ENCODE measurements at places on chromosomes 2 and 18.
A peak's percentile ranks its signal among the peaks of the same experiment; 100 is the strongest.

GRCh38 chr2:169041594-169041993 lies 10.5 kb upstream of the ABCB11 start:
- no peak for DNase-seq

DNA sequence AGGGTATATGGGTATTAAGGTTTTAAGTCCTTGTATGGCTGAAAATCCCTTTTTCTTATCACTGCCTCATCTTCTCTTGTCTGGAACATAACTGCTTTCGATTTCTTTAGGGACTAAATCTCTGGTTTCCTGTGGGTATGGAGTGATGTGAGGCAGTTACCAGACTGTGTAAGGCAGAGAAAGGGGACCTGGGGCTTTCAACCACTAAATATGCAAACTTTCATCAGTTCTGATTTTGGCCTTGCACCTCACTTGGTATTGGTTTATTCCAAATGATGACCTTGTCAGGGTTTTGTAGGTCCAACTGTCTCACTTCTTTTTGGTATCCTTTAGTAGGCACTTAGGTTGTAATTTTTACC lies 9.3 kb downstream of the MAP4K4 start:
- no peak for DNase-seq

GRCh38 chr2:56030062-56030461 lies 106.5 kb upstream of the EFEMP1 start:
- DNase-seq, result no peak

DNA sequence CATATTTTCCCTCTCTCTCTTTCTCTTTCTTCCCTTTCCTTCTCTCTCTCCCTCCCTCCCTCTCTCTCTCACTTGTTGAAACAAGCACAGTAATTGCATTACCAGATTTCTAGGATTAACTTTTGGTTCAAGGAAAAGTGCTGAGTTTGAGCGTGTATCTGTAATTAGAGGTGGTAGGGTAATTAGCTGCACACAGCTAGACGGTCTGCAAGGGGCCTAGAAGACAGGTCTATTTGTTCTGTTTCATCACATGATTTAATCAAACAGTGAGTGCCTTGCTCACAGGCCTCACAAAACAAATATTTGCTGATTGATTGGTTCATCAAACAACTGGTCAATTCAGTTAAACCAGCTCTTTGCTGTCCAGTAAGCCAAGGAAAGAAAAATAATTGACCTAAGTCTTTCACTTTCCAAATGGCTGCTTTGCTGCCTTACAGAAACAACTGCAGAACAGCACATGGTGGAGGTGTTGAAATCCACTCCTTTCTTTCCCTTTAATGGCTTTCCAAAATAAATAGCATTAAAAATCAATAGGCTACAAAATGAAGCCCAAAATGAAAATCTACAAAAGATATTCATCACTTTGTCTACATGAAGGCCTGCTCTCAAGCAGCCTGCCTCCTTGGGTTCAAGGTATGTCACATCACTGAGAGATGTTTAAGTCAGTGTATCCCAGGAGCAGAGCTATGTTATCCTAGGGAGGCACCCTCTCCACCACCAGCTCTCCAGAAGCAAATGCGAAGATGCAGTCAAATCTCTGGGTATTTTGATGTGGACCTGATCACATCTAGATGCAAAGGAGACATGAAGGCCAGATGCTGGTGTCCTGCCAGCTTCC lies 264.4 kb upstream of the SIX2 start:
- DNase-seq, result no peak

- DNase-seq, result no peak
Observed at GRCh38 chr2:159677654-159678053, 34.7 kb upstream of the MARCHF7 start.

GRCh38 chr18:10094655-10095054 lies 180.8 kb downstream of the VAPA start:
- no peak for DNase-seq

DNA sequence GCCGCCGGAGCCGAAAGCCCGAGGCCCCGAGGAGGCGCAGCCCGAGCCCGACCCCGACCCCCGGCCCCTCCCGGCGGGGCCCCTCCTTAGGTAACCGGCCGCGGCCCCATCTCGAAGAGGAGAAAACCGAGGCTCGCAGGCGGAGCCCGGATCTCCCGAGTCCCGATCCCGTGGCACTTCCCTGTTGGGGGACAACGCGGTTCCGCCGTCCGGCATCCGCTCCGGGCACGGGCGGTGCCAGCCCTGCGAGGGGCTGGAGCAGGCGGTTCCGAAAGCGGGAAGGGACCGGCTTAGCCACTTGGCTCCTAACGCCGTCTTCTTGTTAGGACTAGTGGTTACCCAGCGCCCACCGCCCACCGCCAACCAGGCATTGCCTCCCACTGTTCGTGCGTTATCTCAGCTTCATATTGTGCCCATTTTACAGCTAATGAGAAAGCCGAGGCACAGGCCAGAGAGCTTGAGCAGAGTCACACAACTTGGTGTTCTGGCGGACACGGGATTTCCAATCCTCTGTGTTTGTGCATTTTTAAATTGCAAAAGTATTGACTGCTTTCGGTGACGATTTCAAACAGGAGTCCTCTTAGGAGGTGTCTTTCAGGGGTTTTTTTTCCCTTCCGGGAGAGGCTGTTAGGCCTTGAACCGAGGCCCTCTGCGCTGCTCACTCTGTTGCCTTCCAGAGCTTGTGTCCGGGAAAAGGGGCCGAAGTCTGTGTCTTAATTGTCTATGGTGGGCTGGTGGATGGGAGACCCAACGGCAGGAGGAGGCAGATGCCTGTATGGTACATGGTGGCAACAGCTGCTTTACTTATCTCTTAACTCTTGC lies 562 bp downstream of the CENPA start:
- peak; percentile 53 for DNase-seq

- no peak for DNase-seq
Observed at GRCh38 chr2:223774193-223774592, 63.2 kb downstream of the AP1S3 start.

- no peak for DNase-seq
Observed at GRCh38 chr2:40783704-40784103, 331.8 kb upstream of the SLC8A1 start.

DNA sequence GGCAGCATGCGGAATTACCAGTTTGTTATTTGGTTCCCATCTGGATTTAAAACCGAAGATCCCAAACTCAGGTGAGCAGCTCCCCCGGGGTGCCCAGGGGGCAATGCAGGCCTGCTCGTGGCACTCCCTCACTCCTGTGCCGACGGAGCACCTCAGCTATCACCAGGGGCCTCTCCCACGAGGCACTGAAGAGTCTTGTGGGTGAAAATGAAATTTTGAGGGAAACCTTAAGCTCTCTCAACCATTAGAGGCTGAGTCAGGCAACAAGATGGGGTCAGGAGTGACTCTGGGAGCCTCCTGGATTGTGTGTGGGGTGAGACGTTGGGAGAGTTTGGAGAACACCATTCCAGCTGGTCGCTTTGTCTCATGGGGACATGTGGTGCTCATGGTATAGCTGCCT lies 189.0 kb downstream of the PRKCE start:
- no peak for DNase-seq

DNA sequence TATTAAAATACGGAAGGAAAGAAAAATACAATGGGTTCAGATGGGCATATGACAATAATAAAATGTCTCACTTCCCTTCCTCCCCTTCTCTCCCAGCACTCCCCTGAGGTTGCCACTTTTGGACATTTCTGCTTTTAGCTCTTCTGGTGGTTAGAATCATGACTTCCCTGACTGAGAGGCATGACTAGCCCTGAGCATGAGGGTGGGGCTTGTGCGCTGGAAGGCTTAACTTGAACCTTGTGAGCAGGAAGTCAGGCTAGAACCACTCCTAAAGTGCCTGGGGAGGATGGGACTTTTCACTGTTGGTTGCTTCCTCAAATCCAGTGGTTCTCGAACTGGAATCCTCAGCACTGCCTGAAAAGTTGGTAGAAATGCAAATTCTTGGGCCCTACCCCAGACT lies 19.7 kb upstream of the ARHGAP25 start:
- DNase-seq, result peak; percentile 62

DNA sequence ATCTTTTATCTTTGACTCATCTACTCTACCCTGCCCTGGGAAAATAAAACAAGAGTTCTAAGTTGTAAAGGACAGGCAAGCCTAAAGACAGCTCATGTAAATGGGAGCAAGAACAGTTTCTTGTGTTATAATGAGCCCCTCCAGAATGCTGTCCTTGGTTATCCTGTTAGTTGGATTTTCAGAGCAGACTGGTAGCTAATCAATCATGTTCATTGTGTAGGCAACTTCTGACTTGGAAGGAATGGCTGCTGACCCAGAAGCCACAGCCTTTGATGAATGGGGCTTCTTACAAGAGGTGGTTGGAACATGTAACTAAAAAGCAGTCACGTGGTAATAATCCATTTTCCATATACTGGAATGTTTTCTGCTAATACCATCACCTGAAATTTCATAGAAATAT lies 254.2 kb downstream of the AGPS start:
- DNase-seq, result no peak

DNA sequence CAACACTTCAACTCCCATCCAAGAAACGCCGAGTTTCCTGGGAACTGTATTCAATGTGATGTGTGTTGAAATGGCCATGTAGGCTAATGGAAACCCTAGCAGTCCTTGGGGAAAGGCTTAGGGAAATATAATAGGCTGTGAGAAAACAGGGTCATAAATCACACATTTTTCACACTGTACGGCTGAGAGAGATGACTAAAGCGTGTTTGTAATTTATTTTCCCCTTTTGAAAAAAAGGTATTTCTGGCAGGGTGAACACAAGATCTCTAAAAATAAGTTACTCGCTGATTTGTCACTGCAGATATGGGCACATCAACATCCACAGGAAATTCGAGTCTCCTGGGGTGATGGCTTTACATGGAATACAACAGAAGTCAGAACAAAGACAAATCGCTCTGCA lies 109.6 kb upstream of the ST6GAL2 start:
- DNase-seq, result no peak

DNA sequence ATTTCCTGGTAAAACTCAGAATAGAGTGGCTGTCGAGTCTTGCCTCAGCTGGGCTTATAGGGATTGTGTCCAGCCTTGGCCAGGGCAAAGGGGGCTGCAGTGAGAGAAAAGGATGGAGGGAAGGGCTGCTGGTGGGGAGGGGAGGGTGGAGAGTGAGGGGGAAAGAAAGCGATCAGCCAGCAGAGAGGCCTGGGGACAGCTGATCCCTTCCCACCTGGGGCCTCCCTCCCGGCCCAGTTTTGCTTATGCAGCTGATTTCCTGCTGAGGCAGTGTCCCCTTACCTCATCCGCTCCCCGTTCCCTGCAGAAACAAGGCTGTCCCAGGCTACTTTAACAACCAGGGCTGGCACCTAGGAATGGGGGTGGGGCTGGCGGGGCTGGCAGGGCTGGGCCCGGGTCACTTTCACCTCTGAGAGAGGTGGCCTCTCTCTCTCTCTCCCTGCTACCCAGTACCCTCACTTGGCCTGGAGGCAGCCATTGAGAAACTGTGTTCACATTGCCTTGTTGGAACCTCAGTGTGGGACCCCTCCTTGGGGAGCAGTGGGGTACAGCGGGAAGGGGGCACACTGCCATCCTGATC lies 12.2 kb upstream of the GMPPA start:
- DNase-seq, result peak; percentile 66

GRCh38 chr2:28408764-28409599 lies 16.3 kb downstream of the FOSL2 start:
- DNase-seq, result no peak

DNA sequence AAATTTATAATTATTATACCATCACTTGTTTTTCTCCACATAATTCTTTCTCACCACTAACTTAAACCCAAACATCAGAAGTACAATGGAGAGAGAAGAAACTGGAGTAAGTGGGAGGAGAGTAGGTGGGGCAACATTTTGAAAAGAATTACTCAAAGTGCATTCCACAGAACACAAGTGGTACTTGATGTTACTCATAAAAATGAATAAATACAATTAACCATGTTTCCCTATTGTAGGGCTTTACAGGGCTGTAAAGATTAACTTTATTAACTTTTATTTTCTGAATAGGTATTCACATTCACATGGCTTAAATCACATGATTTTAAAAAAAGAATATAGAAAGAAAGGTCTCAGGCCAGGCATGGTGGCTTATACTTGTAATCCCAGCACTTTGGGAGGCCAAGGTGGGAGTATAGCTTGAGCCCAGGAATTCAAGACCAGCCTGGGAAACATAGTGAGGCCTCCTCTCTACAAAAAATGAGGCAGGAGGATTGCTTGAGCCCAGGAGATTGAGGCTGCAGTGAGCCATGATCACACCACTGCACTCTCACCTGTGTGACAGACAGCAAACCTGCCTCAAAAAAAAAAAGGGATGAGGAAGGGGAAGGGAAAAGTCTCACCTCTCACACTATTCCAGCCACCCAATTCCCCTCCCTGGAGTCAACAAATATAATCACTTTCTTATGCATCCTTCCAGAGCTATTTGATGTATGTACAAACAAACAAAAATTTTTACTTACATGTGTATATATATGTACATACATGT lies 47.1 kb downstream of the KCNG3 start:
- no peak for DNase-seq

- no peak for DNase-seq
Observed at GRCh38 chr2:61733563-61733962, 120.3 kb downstream of the FAM161A start.

GRCh38 chr2:188443207-188443606 lies 151.5 kb downstream of the GULP1 start:
- DNase-seq, result no peak

GRCh38 chr2:72220170-72220569 lies 72.5 kb upstream of the CYP26B1 start:
- peak; percentile 13 for DNase-seq

GRCh38 chr2:19274439-19274838 lies 84.0 kb downstream of the OSR1 start:
- DNase-seq, result no peak

DNA sequence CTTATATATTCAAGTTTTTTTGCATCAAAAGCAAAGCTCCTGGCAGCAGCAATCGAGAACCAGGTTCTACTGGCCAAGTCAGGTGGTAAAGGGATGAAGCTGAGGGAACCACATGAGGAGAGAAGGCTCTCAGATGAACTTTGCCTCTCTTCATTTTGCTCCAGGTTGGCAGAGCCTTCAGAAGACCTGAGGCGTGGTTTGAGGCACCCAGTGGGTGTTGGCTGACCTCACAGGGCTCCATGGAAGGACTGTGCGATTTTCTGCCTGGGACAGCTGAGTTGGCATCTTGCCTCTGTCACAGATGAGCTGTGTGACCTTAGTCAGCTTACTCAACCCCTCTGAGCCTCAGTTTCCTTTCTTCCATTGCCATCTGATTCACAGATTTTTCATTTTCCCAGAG lies 89.0 kb downstream of the INSIG2 start:
- no peak for DNase-seq

DNA sequence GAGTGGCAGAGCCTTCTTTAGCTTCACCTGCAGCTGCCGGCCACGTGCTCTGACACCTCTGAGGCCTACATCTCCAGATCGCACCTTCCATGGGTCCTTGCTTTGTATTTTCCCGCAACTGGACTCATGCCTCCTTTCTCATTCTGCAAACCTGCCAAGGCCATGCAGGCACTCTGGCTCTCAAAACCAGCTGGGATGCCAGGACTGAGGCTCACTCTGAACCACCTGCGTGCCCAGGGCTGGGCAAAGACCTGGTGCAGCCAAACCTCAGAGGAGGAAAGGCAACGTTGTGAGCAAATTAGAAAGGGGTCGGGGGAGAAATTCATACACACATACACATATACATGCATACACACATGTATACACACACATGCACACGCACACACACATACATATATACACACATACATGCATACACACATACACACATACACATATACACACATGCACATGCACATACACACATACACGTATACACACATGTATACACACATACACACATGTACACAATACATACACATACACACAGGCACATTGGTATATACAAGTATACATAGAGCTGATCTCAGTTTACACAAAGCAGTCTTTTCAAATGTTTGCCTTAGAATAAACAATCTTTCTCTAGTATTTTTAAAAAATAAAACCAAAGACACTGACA lies 125.2 kb downstream of the RTP5 start:
- DNase-seq, result no peak

Measured in RPMI8226 (cell line).